ENCODE measurements at places on chromosomes 2 and 18.
A peak's percentile ranks its signal among the peaks of the same experiment; 100 is the strongest.

GRCh38 chr2:105872830-105873229 is 128.1 kb downstream of the NCK2 start:
- DNase-seq, result no peak

DNA sequence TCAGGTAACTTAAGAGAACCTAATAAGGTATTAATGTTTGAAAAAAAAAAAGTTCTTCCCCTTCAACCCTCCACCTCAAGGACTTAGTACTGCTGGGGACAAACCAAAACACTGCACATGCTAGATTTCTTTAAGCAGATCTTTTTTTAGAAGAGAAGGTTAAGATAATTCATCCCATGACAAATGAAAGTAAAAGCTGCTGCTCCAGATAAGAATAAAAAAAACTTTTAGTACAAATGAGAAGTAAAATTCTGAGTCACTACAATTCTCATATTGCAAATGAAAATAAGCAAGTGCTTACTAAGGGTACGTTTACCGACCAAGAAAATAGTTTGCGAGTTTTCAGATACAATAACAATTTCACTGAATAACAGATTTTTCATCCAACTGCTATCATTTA is 8.9 kb downstream of the STAM2 start:
- DNase-seq, result no peak

DNA sequence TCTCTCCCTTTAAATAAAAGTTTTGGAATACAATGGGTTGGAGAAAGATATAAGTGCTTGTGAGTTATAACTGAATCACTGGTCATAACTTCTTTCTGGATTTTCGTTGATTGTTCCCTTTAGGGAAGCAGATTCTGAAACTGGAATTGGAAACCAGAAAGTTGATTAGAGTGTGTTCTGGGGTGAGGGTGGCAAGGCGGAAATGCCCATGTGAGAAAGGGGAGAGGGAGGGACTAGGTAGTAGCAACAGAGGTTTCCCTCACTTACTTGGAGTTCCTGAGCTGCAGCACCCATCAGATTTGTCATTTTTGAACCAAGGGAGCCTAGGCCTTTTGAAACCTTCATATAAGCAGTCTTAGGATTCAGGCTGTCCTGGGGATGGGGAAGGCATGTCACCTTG is 453.4 kb downstream of the KCNJ3 start:
- DNase-seq, result no peak

- no peak for DNase-seq
Observed at GRCh38 chr2:59019566-59020159, 778.5 kb upstream of the FANCL start.

GRCh38 chr18:43001821-43002220 is 113.7 kb downstream of the RIT2 start:
- peak; percentile 8 for DNase-seq

All from fibroblast of upper back skin (primary cell).